ENCODE measurements at places on chromosomes 11 and 22.

- no peak for DNase-seq
These were observed 78.5 kb downstream of the LUZP2 start for GRCh38 chr11:24575392-24575791.

GRCh38 chr11:133677387-133677786 is 145.1 kb upstream of the OPCML start:
- DNase-seq = no peak

- no peak for DNase-seq
These were observed 4.7 kb downstream of the PLAAT3 start for GRCh38 chr11:63609536-63609935.

DNA sequence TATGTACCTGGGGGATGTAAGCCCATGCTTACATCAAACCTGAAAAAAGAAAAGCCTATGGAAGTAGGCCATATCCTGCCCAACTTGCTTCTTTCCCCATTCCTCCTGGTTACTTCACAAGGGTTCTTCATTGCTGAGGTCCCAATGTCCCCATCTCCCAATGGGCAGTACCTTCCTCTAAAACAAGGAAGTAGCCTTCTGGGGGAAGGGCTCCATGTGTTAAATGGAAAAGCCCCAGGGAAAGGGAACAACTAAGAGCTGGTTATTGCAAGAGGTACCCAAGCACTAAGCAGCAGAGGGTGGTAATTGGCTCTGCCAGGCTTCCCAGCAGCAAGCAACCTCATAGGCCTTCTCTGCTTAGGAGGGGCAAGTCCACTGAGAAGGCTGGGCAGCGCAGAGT is 11.3 kb downstream of the TMEM216 start:
- no peak for DNase-seq

DNA sequence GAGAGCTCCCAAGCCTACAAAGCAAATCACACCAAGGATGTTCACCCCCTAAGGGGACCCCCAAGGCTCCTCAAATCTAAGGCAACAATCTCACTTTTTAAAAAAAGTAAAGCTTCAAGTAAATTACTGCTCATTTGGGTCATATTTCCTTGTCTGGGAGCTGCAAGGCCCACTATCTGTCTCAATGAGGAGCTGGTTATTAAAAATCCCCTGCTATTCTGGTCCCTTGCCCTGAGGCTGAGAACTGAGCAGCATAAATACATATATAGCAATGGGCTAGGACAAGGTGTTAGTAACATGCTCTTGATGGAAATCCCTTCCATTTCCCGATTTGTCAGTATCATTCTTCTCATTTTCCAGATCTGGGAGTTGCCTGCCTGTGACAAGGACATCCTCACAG is 119.2 kb downstream of the ETS1 start:
- no peak for DNase-seq

DNA sequence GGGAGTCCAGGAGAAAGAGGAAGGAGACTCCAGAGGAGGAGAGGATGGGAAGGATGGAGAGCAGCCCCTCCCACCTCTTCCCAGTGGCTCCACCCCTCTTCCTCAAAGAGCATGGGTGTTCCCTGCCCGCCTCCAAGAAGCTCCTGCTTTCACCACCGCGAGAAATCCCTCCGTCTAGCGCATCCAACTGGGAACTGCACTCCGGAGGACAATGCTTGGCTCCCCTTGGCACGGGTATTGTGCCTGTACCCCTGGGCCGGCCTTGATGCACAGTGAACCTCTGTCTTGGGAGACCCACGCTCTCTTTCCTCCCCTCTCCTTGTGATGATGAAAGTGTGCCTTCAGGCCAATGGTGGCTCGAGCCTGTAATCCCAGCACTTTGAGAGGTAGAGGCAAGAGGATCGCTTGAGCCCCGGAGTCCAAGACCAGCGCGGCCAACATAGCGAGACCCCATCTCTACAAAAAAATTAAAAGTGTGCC is 14.9 kb upstream of the ADA2 start:
- no peak for DNase-seq

DNA sequence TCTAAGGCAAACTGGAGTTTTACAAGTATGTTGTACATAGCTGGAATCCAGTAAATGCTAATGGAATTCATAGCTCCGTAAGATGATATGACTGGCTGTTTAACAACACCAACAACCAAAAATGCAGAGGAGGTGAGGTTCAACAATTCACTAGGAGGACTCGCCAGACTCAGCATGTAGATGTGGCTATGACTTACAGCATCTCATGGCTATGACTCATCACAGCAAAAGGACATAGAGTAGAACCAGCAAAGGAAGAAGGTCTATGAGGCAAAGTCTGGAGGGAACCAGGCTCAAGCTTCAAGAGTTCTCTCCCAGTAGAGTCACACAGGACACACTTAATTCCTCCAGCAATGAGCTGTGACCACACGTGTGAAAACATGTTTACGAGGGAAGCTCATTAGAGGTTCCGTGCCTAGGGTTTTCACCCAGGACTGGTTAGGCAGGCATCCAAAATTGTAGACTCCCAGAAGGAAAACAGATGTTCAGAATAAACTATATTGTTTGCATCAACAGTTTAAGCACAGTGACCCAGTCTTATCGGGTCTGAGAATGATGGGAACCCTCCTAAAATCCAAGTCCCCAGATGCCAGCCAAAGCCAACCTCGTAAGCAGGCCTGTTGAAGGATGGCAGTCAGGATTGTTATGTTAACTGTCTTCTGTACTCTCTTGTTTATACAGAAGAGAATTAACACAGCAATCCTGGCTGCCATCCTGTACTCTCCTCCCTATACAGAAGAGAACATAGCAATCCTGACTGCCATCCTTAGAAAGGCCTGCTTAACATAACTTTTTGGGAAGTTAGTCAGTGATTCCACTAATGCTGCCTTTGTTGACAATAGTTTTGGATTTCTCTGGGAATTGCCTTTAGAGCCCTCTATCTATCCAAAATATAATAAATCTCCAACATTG is 116.6 kb downstream of the LARGE1 start:
- no peak for DNase-seq

DNA sequence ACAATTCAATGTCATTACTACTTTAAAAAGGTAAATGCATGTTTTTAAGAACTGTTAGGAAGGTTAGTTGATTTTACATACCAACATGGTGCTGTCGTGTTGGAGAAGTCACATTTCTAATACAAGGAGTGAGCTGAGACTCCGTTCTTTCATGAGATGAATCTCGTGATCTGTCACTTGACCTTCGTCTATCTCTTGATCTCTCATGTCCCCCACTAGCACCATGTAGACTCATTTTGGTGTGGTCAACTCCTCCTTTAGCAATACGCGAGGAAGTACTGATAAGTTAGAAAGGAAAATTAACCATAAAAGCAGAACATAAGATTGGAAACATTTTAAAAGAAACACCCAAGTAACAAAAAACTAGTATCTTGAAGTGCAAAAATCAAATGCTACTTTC is 41.5 kb downstream of the BTBD10 start:
- DNase-seq = no peak

- no peak for DNase-seq
These were observed 72.0 kb downstream of the SLC1A2 start for GRCh38 chr11:35347173-35347878.

GRCh38 chr11:79366218-79366617 is 74.6 kb downstream of the TENM4 start:
- no peak for DNase-seq

GRCh38 chr22:38569972-38570778 is at the start of gene DMC1:
Gene DMC1, minus strand, starts transcription at chr22:38570183. Its CDS starts 1,927 bp downstream, at chr22:38568256.
- peak; percentile 94 for DNase-seq

DNA sequence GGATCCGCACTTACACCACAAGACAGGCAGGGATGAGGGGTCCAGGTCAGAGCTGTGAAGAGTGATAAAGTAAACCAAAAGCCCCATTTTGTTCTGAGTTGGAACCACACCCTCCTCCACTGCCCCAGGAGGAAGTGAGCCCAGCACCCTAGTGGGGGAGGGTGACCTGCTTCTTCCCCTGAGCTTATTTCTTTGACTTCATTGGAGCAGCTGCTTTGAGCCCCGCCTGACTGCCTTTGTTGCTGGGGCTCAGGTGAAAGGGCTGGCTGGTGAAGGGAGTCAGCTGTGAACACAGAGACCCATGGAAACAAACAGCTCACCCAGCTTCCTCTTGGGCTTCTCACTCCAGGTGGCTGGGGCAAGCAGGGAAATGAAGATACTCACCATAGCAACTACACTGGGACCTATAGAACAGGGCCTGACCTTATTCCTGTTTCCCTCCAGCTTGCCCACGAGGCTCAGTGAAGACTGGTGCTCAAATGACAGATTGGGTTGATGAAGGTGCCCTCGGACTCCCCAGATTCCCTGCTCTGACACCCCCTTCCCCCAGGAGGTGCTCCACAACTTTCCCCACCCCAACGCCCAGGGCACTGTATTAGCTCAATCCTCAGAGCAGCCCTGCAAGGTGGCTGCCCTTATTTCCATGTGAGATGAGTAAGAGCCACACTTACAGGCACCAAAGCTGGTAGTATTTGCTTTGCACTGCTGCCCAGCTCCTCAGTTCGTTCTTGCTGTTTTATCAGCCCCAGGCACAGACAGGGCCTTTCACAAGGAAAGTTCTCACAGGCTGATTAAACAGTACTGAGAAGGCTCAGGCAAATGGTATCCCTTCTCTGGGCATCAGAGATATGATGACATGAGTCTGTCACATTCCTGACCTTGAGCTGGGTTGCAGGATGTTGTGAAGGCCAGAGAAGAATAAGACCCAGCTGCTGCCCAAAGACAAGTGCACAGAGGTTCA is 2.4 kb downstream of the UCP2 start:
- DNase-seq = peak; percentile 78

DNA sequence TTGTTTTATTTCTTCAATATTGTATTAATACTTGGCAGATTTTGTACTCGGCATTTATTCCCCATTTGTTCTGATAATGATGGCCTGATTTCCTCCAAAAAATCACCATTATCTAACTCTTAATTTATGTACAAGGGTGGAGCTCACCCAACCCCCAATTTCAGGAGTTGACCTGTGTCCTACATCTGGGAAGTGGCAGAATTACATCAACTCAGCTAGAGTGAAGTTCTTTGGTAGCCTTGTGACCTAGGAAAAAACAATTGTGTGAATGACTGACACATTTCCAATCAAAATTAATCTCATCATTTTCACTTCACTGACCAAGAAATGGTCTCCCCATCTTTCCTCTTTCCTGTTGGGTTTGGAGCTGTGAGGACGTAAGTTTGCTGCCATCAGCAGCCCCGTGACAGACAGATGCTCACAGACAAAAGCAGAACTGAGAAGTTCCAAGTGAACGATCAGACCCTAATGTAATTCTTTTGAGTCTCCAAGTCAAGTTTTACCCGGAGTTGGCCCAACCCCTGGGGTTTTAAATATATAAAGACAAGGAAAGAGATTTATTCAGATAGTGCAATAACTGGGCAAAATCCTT is 16.6 kb upstream of the MS4A6E start:
- DNase-seq = no peak

GRCh38 chr11:68263444-68264035 is 8.2 kb downstream of the C11orf24 start:
- no peak for DNase-seq

DNA sequence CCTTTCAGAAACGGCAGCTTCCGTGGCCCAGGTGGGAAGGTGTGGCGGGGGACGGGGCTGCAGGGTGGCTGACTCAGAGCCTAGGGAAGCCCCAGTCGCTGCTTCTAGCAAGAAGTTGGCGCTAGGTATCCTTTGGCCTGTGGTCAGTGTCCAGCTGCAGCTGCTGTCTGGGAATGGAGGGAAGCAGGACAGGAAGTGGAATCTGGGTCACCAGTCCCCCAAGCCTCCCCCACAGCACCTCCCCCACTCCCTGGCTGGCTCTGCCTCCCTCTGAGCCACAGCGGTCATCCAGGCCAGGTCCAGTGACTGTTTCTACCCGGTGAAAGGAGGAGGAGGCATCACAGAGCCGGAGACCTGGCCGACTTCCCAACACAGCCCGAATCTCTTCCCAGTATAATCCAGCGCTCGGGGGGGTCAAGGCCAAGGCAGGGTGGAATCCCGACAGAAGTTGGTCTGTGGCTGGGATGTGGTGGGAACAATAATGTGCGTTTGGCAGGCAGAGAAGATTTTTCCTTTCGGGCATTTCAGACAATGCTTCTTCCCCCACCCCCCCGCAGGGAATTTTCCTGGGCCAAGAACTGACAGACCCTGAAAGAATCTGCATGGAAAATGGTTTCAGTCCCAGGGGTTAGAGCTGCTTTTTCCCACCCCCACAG is 45.1 kb downstream of the C11orf96 start:
- DNase-seq = no peak

DNA sequence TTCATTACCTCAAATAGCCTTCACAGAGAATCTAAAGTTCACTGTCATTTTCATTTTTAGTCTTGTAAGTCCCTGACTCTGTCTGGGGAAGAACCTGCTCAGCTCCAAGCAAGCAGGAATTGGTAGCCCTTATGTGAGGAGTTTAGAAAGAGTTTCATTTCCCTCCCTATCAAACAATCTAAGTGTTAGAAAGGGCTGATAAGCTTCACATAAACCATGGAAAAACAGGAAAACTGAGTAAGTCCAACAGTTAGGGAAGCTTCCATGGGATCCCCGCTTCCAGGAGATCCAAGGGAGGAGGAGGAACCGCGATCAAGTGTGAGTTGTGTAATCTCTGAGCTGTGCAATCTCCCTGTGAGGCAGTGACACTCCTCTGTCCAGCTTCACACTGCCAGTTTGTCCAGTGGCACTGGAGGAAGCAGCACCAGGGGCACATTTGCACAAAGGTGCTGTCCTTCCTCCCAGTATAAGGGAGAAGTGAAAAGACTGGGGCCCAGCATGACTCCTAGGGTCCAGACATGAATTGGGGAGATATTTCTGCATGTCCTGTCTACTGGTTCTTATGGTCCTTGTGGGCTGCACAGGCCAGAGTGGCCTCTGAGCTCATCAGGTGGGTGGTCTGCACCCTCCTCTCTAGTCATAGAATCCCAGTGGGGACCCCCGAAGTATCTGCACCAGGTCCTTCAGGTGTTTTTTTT is 4.3 kb downstream of the PRAME start:
- no peak for DNase-seq

DNA sequence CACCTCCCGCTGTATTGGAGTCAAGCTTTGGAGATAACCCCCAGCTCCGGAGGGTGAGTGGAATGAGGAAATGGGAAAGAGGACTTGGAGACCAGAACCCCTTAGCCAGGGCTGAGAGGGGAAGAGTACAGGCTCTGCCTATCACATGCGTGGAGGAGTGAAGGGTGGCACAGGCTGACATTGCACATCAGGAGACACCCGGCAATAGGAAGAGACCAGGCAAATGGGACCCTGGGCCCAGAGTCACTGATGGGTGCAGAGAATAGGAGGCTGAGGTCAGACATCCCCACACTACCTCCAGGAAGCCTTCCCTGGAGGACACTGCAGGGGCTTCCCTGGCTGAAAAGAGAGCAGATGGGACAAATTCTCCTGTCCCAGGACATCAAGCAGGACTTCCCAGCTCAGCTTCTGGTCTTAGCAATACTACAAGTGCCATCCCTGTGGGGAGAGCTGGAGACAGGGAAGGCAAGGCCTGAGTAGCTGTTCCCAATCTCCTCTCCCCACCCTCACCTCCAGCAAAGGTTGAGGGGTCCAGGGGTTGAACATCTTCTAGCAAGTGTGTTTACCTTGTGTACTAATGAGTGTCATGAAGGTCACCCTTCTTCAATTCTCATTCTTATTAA is 160.7 kb downstream of the BUD13 start:
- no peak for DNase-seq

GRCh38 chr11:11482730-11483129 is 129.7 kb upstream of the CSNK2A3 start:
- DNase-seq = no peak

- DNase-seq = no peak
These were observed 100.2 kb downstream of the C11orf87 start for GRCh38 chr11:109522116-109522755.
